ENCODE measurements at places on chromosomes 7 and 10.

DNA sequence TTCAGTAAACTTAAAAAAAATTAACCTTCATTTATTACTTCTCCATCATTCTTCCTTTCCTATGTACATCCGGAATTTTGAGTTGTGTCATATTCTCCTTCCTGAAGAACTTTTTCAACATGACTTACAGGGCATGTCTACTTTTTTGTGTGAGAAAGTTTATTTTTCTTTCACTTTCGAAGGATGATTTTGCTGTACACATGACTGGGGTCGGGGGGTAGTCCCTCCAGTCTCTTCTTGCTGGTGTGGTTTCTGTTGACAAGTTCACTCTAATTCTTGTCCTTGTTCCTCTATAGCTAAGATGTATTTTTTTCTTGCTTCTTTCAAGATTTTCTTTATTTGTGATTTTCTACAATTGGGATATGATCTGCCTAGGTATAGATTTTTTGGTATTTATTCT, 55.8 kb downstream of the INPP5A start:
- DNase-seq, result no peak

- DNase-seq, result peak; percentile 4
Observed at GRCh38 chr7:156160811-156161210, 348.5 kb upstream of the SHH start.

GRCh38 chr10:86256690-86257315, 109.8 kb downstream of the GRID1 start:
- DNase-seq, result no peak

DNA sequence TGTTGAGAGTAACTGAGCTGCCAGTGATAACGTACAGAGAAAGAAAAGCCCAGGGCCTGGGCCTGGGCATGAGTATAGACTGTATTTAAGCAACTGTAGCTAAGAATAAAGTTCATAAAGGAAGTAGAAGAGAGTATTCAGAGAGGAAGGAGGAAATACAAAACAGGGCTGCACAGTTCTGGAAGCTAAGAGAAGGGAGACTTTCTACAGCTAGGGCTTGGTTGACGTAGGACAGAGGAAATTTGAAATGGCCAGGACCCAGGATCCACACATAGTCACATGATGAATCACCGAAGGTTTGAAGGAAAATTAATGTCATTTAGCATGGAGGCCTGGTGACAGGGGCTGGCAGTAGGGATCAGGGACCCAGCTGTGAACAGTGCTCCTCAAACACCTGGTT, 66.7 kb downstream of the ARL4A start:
- DNase-seq, result no peak

DNA sequence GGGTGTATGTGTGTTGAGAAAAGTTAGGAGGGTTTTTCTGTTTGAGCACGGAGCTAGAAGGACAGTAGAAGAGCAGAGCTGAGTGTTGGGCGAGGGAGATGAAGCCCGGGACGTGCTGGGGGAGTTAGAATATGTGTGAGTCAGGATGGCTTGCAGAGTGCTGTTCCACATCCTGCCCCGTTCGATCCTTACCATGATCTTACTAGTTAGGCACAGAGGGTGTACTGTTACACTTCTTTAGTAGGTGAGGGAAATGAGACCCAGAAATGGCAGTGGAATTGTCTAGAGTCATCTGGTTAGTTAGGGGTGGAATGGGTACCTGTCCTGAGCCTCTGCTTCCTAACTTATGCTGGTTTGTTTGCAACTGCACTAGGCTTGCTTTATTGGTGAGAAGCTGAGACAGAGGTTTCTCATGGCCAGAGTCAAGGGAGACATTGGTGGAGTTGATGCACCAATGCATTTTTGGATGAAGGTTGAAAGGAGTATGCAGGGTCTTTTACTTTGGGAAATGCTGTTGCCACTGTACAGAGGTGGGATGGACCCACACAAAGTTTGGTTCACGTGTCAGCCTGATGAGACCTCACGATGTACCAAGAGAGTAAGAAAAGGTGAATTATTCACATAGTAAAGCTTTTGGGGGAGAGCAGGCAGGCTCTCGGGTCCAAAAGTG, 42.4 kb downstream of the CCNY start:
- DNase-seq, result no peak

- DNase-seq, result no peak
Observed at GRCh38 chr10:44723619-44724325, 187.4 kb upstream of the TMEM72 start.
